Eye (tissue), 1 donor: ENCODE measurements at places on chromosomes 4 and X.
A peak's percentile ranks its signal among the peaks of the same experiment; 100 is the strongest.

GRCh38 chrX:24168807-24169206, 19.3 kb downstream of the ZFX start:
- no peak for DNase-seq

GRCh38 chr4:10117359-10118047, 904 bp upstream of the WDR1 start:
- no peak for DNase-seq

DNA sequence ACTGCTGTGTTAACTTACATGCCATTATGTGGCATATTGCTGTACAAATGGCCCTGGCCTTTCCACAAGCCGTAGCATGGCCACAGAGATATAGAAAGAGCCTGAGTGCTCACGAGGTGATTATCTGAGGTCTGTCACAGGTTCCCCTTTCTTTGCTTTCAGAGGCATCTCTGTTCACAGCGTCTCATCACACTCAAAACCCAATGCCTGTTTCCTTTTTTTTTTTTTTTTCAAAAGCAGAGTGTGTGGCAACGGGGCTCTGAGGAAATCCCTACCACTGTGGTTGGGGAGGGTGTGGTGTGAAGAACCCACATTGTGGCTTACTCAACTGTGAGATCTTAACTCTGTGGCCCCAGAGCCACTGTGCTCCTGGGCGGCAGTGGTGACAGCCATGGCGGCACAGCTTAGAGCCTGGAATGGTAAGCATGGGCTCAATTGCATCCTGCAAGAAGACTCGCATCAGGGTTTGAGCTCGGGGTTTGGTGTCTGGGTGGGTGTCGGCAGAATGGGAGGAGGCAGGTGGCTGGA, 30.8 kb downstream of the RTL5 start:
- no peak for DNase-seq

DNA sequence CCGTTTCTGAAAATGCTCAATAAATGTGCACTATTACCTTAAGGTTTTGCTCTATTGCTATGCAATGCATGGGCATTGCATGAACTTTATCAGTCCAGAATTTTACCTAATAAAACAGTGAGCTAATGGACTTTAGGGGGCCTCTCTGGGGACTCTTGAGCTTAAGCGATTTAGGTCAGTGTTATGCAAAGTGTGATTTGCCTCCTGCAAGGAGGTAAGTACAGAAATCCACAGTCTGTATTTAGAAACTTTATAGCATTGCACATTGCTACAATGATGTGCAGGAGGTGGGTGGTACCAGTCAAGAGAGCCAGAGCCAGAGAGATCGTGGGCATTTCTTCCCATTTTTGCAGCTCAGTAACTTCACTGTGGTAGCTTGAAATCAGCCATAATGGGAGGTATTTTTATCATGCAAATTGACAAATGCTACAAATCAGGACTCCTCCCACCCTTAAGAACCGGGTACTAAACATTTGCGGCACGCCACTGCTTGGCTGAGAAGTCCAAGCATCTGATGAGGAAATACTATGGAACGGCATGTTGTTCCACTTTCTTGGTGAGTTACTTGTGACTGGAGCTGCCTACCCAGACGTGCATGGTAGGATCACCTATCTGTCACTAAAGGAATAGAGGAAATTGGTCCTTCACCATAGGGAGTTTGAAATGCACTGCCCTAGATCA, 174.6 kb upstream of the PGRMC2 start:
- DNase-seq: no peak

- DNase-seq: peak; percentile 80
Measured at GRCh38 chr4:102825261-102826091, 1.9 kb downstream of the UBE2D3 start.

- DNase-seq: no peak
Measured at GRCh38 chr4:158649111-158649680, 22.5 kb downstream of the C4orf46 start.

DNA sequence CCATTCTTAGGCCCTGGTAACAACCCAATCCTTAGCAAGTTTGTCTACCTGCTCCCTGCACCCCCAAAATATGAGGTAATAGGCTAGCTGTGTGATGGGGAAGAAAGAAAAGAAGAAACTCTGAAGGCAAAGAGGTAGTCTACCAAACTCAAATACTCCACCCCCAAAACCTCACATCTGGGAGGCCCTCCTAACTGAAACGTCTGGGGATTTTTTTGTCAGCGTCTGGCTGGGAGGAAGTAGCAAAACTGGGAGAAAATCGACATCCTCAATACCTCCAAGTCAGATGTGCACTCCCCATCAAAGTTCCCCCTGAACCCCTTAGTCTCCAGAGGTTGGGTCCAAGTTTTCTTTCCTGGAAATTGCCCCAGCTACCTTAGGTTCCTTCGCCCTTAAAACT, 1.0 kb downstream of the LAMP2 start:
- DNase-seq: no peak

- DNase-seq: peak; percentile 10
Measured at GRCh38 chrX:40877887-40878286, 142.5 kb upstream of the MED14 start.

DNA sequence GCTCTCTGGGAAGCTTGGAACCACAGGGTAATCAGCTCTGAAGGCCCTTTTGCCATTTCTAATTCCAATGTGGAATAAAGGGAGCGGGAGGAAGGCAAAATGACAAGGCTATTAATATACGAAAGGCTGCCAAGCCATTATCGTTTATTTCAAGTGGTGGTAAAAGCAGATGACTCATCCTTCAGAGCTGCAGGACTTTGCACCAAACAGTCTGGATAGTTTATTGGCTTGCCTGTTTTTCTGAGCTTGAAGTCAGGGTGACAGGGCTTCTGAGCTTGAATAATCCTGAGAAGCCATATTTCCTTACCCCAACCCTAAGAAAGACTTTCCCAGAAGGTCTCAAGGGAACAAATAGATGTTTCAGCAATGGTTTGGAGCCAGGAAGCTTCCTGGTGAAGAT, 7.7 kb upstream of the GABRE start:
- DNase-seq: no peak

- DNase-seq: peak; percentile 36
Measured at GRCh38 chrX:101619364-101619763, 1.6 kb upstream of the ARMCX6 start.
